ENCODE measurements at places on chromosomes 2 and 18.

DNA sequence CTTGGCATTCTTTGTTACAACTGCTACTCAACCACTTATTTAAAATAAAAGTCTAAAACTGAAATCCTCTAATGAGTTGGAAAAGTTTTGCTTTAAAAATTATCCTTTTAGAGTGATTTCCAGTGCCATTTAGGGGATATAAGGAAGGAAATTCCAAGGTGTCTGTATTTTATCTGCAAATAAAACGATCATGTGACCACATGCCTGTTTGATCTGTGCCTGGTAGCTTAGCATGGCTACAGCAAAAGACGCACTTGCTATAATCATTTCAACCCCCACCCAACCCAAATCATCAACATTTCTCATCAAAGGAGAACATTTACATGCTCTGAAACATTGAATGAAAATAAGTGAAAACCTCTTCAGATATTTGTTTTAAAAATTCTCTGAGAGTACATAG is 615.1 kb downstream of the IRS1 start:
- DNase-seq: no peak

DNA sequence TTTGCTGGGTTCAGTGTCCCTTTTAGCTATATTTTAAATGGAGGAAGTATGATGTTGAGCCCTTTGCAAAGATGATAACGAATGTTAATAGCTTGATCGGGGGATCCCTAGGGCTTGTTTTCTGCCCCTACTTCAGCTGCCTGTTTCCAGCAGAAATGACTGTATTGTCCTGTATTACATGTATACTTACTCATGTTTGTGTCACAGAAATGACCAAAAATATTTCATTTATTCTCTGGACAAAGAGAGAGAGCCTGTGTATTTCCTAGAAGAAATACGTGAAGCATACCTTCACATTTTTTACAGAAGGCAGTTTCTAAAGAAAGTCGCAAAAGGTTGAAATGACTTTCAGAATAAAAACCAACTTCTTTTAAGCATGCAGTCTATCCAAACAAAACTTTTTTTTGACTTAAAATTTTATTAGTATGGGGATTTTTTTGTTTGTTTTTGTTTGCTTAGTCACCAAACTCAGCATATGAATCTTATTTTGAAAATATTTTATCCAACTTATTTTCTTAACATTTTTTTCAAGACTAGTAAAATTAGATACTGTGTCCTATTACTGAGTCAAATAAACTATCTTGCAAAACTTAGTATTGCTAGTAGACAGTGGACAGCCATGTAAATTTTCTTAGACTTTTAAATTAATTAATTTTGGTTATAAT is 68.9 kb downstream of the PTRHD1 start:
- no peak for DNase-seq

DNA sequence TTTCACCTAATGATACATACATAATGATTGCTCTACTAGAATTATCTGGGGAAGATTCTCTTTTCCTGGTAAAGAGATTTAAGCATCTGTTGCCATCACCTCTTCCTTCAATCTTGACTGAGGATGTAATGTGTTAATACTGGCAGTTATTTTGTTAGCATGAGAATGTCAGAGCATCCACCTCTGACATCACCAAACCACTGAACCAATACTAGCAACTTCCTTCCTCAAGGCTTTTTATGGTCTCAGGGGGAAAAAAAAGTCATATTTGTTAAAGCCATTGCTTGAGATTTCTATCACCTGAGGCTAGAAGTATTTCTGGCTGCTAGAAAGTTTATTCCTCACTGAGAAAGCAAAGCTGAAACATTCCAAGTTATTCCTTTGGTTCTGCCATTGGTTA is 48.5 kb downstream of the DSEL start:
- no peak for DNase-seq

GRCh38 chr2:20211860-20212458 is 13.0 kb downstream of the SDC1 start:
- no peak for DNase-seq

GRCh38 chr2:168075446-168075845 is 171.9 kb downstream of the STK39 start:
- DNase-seq: no peak

DNA sequence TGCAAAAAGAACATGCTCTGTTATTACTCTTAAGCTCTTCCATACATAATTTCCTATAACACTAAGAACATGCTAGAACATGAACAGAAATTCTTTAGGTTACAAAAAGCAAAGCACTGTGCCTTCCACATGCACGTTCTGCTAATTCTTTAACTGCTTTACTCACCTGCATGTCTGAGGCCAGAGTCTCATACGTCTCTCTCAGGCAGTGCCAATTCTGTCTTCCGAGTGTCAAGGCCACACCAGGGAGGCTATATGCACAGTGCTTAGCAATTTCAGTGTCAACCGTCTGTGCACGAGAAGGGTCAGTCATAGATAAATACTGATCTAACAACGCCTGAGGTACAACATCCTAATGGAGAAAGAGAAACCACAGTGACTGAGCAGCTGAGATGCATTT is 55.1 kb downstream of the PPP4R1 start:
- DNase-seq: no peak

GRCh38 chr2:80365762-80366161 is 61.2 kb upstream of the LRRTM1 start:
- DNase-seq: no peak

- DNase-seq: no peak
Measured at GRCh38 chr18:48293954-48294898, 115.0 kb downstream of the ZBTB7C start.

- DNase-seq: no peak
Measured at GRCh38 chr2:20355131-20355530, 4.5 kb upstream of the PUM2 start.

- DNase-seq: no peak
Measured at GRCh38 chr2:17148407-17149145, 369.7 kb downstream of the RAD51AP2 start.

DNA sequence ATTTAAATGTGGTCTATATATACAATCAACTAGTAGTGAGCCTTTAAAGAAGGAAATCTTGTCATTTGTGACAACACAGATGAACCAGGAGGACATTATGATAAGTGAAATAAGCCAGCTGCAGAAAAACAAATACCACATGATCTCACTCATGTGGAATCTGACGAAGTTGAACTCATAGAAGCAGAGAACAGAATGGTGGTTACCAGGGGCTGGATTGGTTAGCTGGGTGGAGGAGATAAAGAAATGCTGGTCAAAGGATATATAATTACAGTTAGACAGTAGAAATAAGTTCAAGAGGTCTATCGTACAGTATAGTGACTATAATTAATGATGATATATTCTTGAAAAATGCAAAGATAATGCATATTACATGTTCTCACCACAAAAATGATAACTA is 267.9 kb downstream of the FBXO15 start:
- DNase-seq: no peak

GRCh38 chr2:166167449-166167848 is 39.6 kb upstream of the SCN1A start:
- DNase-seq: no peak

DNA sequence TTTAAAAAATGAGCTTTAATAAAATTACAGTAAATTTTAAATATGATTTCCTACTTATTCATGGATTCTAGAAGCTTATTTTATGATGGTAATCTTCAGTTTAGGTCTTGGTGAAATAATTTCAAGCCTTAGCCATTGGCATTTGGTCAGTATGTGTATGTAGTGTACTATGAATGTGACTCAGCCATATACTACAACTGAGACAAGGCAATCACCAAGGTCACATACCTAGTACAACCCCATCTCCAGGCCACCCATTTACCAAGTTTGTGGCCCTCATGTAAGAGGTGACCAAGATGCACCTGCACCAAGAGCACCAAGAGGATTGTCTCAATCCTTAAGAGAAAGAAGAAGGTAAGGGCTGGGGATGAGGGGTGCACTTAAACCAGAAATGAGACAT is 54.8 kb upstream of the FRZB start:
- DNase-seq: no peak

DNA sequence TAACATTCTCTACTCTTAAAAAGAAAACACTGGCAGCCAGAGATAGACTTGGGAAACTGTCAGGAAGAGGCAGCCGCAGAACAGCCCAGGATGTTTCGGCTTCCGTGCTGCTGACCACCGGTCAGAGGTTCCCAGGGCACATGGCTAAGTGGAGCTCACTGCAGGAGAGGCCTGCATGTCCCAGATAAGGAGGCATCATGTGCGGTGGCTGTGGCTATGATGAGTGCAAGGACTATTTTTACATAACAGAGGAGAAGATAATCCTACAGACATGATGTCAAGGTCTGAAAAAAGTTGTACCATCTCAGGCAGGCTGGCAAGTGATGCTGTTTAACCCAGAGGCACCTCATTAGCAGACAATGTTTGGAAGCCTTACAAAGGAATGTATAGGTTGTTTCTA is 252.3 kb downstream of the CYRIA start:
- no peak for DNase-seq

DNA sequence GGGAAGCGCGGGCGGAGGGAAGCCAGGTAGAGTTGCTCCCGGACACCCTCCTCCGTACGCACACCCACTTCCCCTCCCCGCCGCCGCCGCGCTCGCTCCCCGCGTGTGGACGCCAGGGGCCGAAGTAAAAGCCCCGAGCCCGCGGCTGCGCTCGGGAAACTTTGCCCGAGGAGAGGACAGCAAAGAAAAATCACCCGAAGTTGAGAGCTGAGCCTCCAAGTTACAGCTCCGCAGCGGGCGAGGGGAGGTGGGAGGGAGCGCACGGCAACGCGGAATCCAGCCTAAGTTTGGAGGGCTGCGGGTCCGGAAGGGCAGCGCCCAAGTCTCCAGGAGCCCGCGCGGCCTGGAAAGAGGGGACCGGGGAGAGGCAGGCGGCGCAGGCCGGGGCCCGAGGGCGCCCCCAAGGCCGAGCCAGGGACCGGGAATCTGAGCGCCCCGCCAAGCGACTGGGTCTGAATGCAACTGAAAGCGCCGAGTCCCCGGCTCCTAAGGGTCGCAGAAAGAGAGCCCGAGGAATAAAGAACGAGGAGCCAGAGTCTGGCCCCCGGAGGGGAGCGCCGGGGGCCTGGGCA is 706 bp upstream of the BCL11A start:
- DNase-seq: no peak

DNA sequence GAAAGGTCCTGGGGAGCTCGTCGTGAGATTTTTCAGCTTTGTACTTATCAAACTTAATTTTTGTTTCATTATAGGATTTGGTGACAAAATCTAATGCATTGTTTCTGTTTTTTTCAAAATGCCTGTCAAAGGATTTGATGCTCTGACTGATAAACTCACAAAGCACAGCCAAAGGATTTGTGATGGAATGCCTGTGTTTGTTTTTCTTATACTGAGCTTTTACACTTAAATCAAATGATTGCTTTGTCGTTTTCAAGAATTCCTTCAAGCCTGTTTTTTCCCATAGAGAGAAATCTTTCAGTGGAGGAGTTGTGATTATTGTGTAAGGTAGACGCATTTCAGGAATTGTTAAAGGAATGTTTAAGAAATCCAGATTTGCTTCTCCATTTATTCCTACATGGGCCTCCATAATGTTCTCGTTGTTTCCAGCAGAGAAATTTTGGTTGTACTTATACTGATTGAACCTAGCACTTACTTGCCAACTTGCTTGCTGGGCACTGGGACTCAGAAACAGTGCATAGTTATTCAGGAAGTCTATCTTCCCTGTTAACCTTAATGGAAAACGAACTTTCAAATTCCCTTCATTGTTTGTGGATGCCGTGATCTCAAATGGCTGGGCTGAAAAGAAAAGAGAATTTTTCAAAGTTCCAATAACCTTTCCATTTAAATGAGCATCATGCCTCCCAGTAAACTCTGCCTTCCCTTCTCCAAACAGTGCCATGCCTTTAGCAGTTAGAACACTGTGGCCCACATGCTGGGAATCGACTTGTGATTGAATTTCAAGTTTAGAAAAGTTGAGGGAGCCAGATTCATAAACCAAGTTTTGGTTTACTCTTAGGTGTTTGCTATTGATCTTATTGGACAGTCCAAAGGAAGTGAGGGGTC is 36.5 kb downstream of the APOB start:
- DNase-seq: no peak

GRCh38 chr18:7566244-7566566 is 911 bp upstream of the PTPRM start:
- DNase-seq: no peak
